ENCODE measurements at places on chromosomes 12 and 14. TPM values are rescaled to one million over a fixed set of nuclear protein-coding genes. Genes with fewer than 3 reads are reported as not detected.

GRCh38 chr14:87049950-87050349 is 943.0 kb downstream of the GALC start:
- no peaks in the 10 kb centered on the region for H3K4me1 ChIP-seq
- H3K27ac ChIP-seq = no peak overlapping the region
- H3K27me3 ChIP-seq = no peaks in the 10 kb centered on the region
- DNase-seq = no peak
- H3K4me3 ChIP-seq = no peak overlapping the region

The CLEC1A gene
- not detected for total RNA-seq

The DPF3 gene
- total RNA-seq = 10.3 TPM

The NYNRIN gene
- 0.21 TPM for total RNA-seq

DNA sequence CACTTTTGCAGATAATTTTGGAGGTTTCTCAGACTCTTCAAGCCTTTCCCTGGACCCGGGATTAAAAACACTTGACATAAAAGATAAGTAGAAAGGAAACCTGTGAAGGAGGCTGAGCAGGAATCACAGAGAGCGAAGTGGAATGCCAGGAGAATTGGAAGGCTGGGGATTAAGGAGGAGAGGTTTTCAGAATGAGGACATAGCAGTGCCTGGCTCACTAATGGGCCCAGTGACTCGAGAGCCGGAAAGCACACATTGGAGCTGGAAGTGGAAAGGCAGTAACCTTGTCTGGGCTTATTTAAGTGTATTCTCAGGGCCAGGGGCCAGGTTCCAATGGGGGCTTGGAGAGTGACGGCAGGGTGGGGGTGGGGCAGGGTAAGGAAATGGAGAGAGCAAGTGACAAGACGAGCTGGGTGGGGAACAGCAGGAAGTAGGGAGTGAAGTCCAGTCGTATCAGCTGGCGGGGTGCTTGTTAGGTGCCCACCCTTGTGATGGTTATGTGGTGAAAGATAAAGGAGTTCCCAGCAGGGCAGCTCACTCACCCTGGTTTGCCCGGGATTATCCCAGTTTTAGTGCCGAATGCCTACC is 13.1 kb downstream of the EVL start:
- no peaks in the 10 kb centered on the region for H3K27me3 ChIP-seq
- H3K36me3 ChIP-seq = peaks cover 90% of the 10 kb centered on the region
- peak overlapping the region; percentile 93 for H3K27ac ChIP-seq
- H3K4me1 ChIP-seq = peaks cover 95% of the 10 kb centered on the region
- DNase-seq = no peak

- H3K4me1 ChIP-seq = peaks cover 1% of the 10 kb centered on the region
- no peak for DNase-seq
- H3K36me3 ChIP-seq = no peaks in the 10 kb centered on the region
- H3K27me3 ChIP-seq = peaks cover 12% of the 10 kb centered on the region
- H3K27ac ChIP-seq = no peak overlapping the region
Observed at GRCh38 chr12:12902036-12902435, 10.7 kb downstream of the GPRC5A start.

GRCh38 chr14:68894802-68895703 is 84.0 kb downstream of the ACTN1 start:
- no peaks in the 10 kb centered on the region for H3K27me3 ChIP-seq
- no peak overlapping the region for H3K4me3 ChIP-seq
- peaks cover 18% of the 10 kb centered on the region for H3K36me3 ChIP-seq
- no peak for DNase-seq

The FIGNL2 gene
- 0.37 TPM for total RNA-seq

GRCh38 chr14:29836395-29836794 is 91.3 kb downstream of the PRKD1 start:
- H3K36me3 ChIP-seq = peaks cover 3% of the 10 kb centered on the region
- DNase-seq = no peak
- H3K4me1 ChIP-seq = no peaks in the 10 kb centered on the region
- H3K27ac ChIP-seq = no peak overlapping the region
- no peaks in the 10 kb centered on the region for H3K27me3 ChIP-seq

- H3K4me3 ChIP-seq = no peak overlapping the region
- DNase-seq = no peak
- H3K4me1 ChIP-seq = peaks cover 10% of the 10 kb centered on the region
- peaks cover 6% of the 10 kb centered on the region for H3K27me3 ChIP-seq
- no peaks in the 10 kb centered on the region for H3K36me3 ChIP-seq
Observed at GRCh38 chr12:25818596-25819390, 139.7 kb upstream of the RASSF8 start.

The IAPP gene
- not detected for total RNA-seq

DNA sequence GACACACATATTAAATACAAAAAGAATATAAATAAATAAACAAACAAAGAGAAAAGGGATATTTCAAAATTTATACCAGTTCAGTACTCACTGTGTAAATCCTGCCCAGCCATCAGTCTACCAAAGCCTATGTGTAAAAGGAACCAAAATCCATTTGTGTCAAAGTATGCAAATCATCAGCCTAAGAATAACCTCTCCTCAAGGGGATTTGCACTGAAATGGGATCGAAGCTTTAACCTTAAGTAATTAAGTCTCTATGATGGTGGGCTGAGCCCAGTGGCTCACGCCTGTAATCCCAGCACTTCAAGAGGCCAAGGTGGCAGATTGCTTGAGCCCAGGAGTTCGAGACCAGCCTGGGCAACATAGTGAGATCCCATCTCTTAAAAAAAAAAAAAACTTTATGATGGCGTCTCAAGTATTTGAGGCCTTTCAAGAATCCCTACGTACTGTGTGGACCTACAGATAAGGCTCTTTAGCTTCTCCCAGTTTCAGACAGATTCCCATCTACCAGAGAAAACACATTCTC is 57.8 kb upstream of the METAP2 start:
- no peak for DNase-seq
- no peaks in the 10 kb centered on the region for H3K36me3 ChIP-seq
- no peaks in the 10 kb centered on the region for H3K27me3 ChIP-seq
- H3K4me3 ChIP-seq = no peak overlapping the region
- H3K27ac ChIP-seq = no peak overlapping the region
- H3K4me1 ChIP-seq = no peaks in the 10 kb centered on the region

DNA sequence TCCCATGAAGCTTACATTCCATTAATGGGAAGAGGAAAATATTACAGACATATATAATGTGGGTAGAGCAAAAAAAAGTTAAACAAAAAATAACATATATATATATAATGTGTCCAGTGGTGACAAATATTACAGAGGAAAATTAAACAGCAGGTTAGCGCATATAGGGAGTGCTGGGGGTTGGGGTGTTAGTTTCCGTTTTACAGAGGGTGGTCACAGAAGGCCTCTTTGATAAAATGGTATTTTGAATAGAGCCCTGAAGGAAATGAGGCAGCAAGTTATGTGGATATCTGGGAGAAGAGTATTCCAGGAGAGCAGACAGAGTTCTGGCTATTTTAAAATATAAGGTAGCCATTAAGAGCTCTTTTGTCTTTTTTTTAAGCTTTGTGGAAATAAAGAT is 73.2 kb downstream of the DCAF5 start:
- H3K4me3 ChIP-seq = no peak overlapping the region
- H3K36me3 ChIP-seq = peaks cover 38% of the 10 kb centered on the region
- DNase-seq = no peak
- no peaks in the 10 kb centered on the region for H3K4me1 ChIP-seq
- no peak overlapping the region for H3K27ac ChIP-seq
- no peaks in the 10 kb centered on the region for H3K27me3 ChIP-seq

- H3K4me3 ChIP-seq = no peak overlapping the region
- H3K27ac ChIP-seq = peak overlapping the region; percentile 86
- peaks cover 85% of the 10 kb centered on the region for H3K36me3 ChIP-seq
- H3K4me1 ChIP-seq = peaks cover 94% of the 10 kb centered on the region
Observed at GRCh38 chr14:61526405-61527312, 168.7 kb upstream of the HIF1A start.

The ANO2 gene
- not detected for total RNA-seq

The C12orf60 gene
- total RNA-seq = 1.4 TPM

The FGF6 gene
- total RNA-seq = not detected

DNA sequence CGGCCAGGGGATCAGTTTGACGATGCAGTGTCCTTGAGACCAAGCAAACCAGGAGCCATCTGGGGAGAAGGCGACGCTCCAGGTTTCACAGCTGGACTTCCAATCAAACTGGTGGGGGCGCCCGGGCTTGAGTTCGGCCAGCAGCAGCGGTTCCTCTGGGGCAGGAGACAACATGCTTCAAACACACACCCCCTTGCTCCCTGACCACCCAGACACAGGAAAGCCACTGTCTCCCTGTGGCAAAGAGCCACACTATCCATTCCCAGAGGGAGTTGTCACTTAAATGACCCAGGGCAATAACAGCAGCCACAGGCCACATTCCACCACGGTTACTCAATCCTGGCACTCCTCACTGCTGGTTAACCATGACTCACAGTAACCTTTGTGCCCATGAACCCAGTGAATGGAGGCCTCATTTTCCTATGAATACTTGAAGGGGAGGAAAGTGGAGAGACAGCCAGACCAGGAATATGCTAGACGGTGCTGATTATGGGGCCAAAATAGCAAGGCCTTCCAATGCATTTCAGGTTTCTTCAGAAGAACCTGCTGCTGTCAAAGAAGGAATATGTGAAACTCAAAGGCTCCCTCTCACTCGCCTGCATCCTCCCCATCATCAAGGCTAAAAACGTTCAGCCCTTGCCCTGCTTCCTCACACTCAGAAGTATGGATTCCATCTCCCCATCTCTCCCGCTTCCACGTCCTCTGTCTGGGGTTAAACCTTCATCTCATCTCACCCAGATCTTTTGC is 8.5 kb downstream of the WSB2 start:
- H3K36me3 ChIP-seq = peaks cover 29% of the 10 kb centered on the region
- no peaks in the 10 kb centered on the region for H3K27me3 ChIP-seq
- no peak for DNase-seq
- no peak overlapping the region for H3K4me3 ChIP-seq
- H3K27ac ChIP-seq = peak overlapping the region; percentile 7
- peaks cover 17% of the 10 kb centered on the region for H3K4me1 ChIP-seq

DNA sequence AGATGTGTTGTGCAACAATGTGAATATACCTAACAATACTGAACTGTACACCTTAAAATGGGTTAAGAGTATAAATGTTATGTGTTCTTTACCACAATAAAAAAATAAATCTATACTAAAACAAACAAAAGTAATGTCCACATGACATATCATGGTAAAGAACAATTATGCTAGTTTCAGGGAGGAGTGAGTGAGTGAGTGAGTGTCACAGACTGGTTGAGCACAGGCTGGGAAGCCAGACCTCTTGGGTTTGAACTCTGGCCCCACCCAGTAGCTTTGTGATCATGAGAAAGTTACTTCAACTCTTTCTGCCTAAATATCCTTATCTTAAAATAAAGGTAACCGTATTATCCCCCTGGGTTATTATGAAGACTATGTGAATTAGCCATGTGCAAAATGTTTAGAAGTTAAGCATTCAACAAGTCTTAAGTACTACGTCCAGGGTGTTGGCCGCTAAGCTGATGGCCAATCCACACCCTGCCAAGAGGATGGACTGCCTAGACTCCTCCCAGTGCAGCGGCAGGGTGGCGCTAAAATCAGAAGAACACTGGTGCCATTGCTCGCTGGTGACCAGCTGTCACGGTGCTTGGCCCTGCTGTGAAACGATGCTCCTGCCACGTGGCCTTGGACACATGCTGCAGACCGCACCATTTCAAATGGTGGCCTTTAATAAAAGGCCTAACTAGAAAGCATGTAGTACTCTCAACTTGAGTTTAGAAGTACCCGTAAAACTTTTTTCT is 7.3 kb downstream of the SLC2A13 start:
- H3K4me1 ChIP-seq = peaks cover 6% of the 10 kb centered on the region
- H3K36me3 ChIP-seq = peaks cover 5% of the 10 kb centered on the region
- no peak overlapping the region for H3K27ac ChIP-seq
- H3K27me3 ChIP-seq = no peaks in the 10 kb centered on the region

The DAD1 gene
- 147 TPM for total RNA-seq

The PRB2 gene
- total RNA-seq = not detected

The LRRC43 gene
- total RNA-seq = not detected

GRCh38 chr14:104113631-104114420 is 24.6 kb upstream of the KIF26A start:
- H3K4me3 ChIP-seq = no peak overlapping the region
- no peak overlapping the region for H3K27ac ChIP-seq
- H3K27me3 ChIP-seq = peaks cover 23% of the 10 kb centered on the region
- DNase-seq = no peak
- H3K4me1 ChIP-seq = no peaks in the 10 kb centered on the region

DNA sequence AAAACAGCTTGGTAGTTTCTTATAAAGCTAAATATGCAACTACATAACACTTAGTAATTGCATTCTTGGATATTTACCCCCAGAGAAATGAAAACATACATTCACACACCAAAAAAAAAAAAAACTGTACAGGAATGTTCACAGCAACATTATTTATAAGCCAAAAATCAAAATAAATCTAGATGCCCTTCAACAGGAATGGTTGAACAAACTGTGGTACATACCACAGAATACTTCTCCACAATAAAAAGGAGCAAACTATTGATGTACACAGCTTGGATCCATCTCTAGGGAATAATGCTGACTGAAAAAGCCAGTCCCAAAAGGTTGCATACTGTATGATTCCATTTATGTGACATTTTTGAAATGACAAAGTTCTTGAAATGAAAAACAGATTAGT is 62.1 kb upstream of the SLC38A4 start:
- peaks cover 2% of the 10 kb centered on the region for H3K27me3 ChIP-seq
- DNase-seq = no peak
- no peaks in the 10 kb centered on the region for H3K36me3 ChIP-seq

The ARMH4 gene
- not detected for total RNA-seq

GRCh38 chr12:109839444-109839843 is 6.2 kb upstream of the TRPV4 start:
- H3K27me3 ChIP-seq = peaks cover 8% of the 10 kb centered on the region
- H3K36me3 ChIP-seq = no peaks in the 10 kb centered on the region
- no peak for DNase-seq

GRCh38 chr12:4819654-4820053 is 90.1 kb upstream of the KCNA1 start:
- peaks cover 6% of the 10 kb centered on the region for H3K27me3 ChIP-seq
- no peak overlapping the region for H3K27ac ChIP-seq
- peaks cover 22% of the 10 kb centered on the region for H3K36me3 ChIP-seq

- no peak for DNase-seq
- H3K27me3 ChIP-seq = peaks cover 9% of the 10 kb centered on the region
- H3K36me3 ChIP-seq = no peaks in the 10 kb centered on the region
- H3K4me3 ChIP-seq = no peak overlapping the region
Observed at GRCh38 chr12:24952389-24952788, 3.5 kb upstream of the BCAT1 start.

- peaks cover 5% of the 10 kb centered on the region for H3K27me3 ChIP-seq
- H3K36me3 ChIP-seq = no peaks in the 10 kb centered on the region
Observed at GRCh38 chr14:103250874-103251273, 83.2 kb upstream of the EIF5 start.

DNA sequence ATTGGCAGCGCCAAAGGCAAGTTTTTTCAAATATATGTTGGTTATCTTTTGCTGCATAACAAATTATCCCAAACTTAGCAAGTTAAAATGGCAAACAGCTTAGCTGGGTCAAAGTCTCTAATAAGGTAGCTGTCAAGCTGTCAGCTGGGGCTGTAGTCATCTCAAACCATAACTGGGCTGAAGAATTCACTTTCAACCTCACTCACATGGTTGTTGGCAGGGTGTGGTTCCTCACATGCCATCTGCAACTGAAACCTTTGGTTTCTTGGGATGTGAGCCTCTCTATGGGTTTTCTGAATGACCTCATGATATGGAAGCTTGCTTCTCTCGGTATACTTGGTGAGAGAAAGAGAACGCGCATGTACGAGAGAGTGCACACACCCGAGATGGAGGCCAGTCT is 125.4 kb downstream of the LRIG3 start:
- no peak for DNase-seq
- H3K36me3 ChIP-seq = no peaks in the 10 kb centered on the region
- H3K27me3 ChIP-seq = no peaks in the 10 kb centered on the region
- H3K4me3 ChIP-seq = no peak overlapping the region

The INHBC gene
- not detected for total RNA-seq

Data from activated CD8-positive, alpha-beta T cell treated with anti-CD3 and anti-CD28 coated beads, Interleukin-2, amount 10 ng/mL, durations not matched to agents 7 days and 5 days (primary cell).